Smooth muscle cell of the brain vasculature (primary cell): ENCODE measurements at places on chromosomes 1 and 21.

GRCh38 chr1:67496329-67496728, 66.1 kb upstream of the SERBP1 start:
- DNase-seq = no peak

DNA sequence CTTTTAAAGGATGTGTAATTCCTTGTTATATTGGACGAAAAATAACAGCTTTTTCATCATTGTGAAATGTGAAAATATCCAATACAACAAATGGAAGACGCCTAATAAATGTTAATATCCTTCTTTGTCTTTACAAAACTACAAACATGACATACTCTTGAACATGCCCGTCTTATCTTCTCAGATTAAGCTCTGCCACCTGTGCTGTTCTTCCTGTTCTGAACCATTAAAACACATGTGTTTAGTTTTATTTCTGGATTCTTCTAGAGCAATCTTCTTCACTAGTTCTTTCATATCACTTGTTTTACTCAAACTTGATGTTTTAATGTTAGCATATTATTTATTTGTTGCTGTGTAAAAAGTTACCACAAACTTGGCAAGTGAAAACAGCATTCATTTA, 147.0 kb downstream of the CLEC20A start:
- DNase-seq = no peak

- no peak for DNase-seq
Observed at GRCh38 chr1:234554218-234554697, 55.7 kb downstream of the IRF2BP2 start.

- no peak for DNase-seq
Observed at GRCh38 chr1:204560590-204561150, 44.5 kb downstream of the MDM4 start.

DNA sequence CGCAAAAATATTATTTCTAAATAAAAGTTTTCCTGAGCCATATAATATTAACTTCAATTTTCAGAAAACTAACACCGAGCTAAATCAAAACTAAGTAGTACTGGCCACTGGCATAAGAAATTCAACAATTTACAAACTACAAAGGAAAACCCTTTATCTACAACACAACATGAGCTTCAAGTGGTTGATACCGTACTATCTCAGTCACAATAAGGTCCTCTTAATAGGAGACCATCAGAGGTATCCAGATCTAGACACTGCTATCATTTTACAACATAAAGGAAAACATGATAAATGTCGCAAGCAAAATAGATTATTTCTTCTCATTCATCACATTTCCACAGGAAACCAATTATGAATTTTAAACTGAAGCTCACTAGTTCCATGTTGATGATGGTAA, 39.5 kb downstream of the GATAD2B start:
- no peak for DNase-seq

DNA sequence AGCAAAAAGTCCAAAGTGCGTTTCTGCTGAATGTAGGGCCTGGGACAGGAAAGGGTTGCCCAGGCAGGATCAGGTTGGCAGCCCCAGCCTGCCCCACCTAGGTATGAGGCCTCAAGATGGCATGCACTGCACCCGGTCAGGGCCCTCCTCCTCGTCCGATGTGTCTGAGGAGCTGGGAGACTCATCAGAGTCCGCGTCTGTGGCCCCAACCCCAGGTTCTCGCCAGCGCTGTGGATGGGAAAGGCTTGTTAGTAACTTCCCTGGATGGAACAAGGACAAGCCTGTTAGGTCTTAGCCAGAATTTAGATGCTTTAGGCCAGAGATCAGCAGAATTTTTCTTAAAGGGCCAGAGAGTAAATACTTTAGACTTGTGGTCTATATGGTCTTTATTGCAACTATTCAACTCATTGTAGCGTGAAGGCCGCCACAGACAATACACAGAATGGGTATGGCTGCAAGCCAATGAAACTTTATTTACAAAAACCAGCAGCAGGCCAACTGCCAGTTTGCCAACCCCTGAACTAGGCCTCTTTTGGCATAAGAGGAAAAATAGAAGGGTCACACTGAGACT, 12.4 kb downstream of the PEA15 start:
- DNase-seq = no peak

- DNase-seq = no peak
Observed at GRCh38 chr1:98205291-98206017, 284.6 kb upstream of the DPYD start.

GRCh38 chr1:93576346-93576745, 105.3 kb downstream of the BCAR3 start:
- DNase-seq = no peak

- DNase-seq = no peak
Observed at GRCh38 chr1:29156543-29157268, 25.0 kb downstream of the SRSF4 start.

DNA sequence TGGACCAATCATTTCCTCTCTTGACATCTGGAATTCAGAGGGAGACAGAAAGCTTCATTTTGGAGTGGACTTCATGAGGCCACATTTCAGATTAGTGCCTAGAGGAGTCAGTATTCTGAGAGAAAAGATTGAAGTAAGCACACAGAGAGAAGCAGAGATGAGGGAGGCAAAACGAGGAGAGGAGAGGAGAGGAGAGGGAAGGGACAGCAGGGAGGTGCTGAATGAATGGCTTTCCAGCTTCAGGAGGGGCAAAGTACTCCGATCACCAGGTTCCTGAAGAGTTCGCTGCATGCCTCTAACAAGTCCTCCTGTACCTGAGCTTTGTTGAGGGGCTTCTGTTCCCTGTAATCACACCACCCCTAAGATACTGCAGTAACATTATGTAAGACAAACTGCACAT, 76.0 kb downstream of the NRIP1 start:
- DNase-seq = no peak
